ENCODE measurements at places on chromosomes 11 and 22.

GRCh38 chr22:43474161-43475101 is 62.6 kb downstream of the MPPED1 start:
- DNase-seq = no peak

GRCh38 chr11:67564230-67564629 is 19.4 kb upstream of the GSTP1 start:
- DNase-seq = no peak

- no peak for DNase-seq
Observed at GRCh38 chr22:19568337-19569275, 44.4 kb upstream of the CLDN5 start.

- DNase-seq = no peak
Observed at GRCh38 chr11:95444309-95445241, 213.6 kb upstream of the SESN3 start.

DNA sequence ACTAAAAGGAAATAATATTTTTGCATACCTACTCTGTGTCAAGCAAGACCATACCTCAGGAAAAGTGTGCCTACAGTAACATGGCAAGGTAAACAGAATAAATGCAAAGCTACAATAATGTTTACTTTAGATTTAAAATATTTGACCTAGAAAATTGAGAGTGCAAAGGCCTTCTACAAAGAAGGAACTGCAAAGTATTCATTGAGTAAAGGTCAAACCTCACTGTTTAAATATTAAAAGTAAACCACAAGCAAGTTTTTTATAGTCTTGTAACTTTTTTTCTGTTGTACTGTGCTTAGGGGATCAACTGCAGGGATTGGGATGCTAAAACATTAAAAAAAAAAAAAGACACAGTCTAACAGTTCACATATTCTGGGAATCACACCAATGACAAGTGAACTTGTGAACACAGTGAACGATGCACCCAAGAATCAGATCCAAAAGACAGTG is 48.8 kb downstream of the CWF19L2 start:
- no peak for DNase-seq

DNA sequence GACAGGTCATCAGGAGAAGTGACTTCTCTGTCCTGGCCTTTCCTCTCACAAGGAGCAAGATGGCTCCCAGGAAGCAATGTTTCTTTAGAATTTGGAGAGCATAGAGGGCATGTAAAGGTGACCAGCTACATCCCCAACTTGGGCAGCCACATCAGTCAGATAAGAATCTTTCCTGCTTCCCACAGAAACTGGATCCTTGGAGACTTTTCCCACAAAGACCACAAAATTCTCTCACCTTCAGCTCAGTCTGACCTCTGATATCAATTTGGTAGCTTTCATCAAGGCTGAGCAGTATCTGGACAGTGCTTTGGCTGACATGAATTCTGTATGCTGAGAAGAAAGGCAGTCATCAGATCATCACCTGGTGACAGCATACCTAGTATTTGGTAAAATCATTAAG is 23.3 kb upstream of the LRRC32 start:
- no peak for DNase-seq

GRCh38 chr11:41274831-41275230 is 184.6 kb downstream of the LRRC4C start:
- DNase-seq = no peak

GRCh38 chr22:19800761-19801244 is 40.2 kb downstream of the TBX1 start:
- DNase-seq = peak; percentile 15

DNA sequence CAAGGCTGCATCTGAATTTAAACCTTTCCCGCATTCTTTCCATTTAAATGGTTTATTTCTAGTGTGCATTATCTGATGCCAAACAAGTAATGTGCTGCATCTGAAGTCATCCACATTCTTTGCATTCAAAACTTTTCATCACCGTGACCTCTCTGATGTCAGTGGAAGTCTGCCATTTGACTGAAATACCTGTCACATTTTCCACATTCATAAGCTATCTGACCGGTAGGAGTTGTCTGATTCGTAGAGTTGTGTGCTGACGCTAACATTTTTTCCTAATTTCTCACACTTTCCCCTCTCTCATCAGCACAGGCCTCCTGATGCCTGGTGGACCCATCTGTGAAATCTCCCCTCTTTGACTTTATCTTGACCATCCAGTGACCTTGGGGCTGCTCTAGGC is 79.9 kb upstream of the BARX2 start:
- DNase-seq = no peak

GRCh38 chr11:39741066-39741465 is 1718.4 kb downstream of the LRRC4C start:
- DNase-seq = no peak

- no peak for DNase-seq
Observed at GRCh38 chr11:110345743-110346142, 49.3 kb upstream of the RDX start.

DNA sequence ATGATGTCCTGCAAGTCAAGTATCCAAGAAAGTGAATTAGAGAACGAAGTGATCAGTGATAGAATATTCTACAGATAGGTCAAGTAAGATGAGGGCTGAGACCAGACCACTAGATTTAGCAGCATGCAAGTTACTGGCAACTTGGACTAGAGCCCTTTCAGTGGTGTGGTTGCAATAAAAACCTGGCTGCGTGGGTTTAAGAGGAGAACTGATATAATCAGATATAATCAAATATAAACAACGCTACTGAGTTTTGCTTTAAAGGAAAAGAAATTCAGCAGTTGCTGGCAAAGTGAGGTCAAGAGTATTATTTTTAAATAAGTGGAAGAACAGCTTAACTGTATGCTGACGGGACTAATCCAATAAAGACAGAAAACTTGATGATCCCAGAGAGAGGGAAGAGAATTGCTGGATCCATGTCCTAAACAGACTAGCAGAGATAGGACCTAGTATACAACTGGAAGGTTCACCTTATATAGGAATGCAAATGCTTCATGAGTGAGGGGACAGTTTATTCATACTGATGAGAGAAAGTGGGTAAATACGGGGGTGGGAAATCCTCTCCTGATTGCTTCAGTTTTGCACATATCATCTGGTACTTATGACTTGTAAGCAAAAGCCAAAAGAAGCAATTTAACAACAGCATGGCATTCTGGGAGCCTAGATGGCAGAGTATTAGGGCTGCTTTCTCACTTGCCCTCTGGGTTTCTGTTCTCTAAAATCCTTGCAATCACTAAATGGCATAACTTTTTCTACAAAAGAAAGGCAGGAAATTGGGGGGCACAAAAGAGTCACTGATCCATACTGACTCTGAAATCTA is 146.2 kb downstream of the RBFOX2 start:
- no peak for DNase-seq

DNA sequence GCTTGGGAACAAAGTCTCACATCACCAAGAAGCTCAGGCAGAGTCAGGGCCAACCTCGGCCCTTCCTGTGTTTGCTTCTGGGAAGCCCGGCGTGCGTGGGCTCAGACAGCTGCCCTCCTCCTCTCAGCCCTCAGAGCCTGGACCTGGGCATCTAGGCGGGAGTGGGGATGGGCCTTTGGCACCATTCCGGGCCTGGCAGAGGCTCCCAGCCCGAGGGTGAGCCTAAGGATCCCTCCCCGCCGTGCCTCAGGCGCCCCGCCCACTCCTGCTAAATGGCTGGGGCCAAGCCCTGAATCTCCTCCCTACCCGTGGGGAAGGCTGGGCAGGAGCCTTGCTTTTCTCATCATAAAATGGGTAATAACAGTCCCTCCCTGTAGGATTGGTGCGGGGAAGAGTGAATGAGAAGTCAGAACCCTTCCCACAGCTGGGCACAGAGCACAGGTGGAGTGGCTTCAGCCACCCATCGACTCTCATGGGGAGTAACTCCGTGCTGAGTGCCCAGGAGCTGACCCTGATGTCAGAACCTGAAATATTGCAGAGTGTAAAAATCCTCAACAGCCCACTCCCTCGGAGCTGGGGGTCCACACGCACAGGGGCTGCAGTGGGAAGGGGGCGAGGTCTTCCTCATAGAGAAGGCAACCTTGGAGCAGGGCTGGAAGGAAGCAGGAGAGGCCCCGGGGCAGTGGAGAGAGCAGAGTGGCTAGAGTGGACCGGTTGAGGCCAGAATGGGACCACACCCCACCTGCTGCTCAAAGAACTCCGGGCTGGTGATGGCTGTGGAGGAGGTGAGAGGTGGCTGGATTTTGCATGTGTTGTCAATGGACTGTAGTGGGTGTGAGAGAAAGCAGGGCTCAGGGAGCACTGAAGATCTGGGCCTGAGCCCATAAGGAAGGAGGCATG is 18.8 kb upstream of the CDKN1C start:
- no peak for DNase-seq

- no peak for DNase-seq
Observed at GRCh38 chr22:25928038-25928437, 186.1 kb downstream of the MYO18B start.

DNA sequence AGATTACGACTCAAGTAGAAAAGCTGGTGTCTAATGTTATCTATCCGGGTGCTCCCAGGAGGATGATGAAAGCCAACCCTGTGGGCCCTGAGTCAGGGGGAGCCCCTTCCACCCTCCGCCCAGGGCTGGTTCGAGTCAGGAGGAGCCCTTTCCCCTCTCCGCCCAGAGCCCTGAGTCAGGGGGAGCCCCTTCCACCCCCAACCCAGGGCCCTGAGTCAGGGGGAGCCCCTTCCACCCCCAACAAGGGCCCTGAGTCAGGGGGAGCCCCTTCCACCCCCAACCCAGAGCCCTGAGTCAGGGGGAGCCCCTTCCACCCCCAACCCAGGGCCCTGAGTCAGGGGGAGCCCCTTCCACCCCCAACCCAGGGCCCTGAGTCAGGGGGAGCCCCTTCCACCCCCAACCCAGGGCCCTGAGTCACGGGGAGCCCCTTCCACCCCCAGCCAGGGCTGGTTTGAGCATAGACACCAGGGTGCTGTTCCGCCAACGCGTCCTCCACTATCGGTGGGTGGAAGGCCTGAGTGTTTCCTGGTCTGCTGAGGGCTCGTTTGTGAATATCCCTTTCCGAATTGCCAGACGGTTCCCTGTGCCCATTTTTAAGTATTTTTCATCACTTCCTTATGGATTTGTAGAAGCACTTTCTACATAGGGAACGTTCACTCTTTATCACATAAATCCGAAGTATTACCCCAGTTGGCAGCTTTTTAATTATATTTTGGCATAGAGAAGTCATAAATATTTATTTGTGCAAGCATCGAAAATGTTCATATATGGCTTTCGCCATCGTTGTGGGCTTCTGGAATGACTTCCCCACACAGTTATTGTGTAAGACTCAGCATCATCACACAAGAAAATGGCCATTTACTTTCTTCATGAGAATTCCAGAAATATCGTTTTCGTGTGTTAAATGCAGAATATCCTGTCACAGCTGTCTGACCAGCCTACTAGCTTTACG is 380.6 kb downstream of the BRD1 start:
- no peak for DNase-seq

DNA sequence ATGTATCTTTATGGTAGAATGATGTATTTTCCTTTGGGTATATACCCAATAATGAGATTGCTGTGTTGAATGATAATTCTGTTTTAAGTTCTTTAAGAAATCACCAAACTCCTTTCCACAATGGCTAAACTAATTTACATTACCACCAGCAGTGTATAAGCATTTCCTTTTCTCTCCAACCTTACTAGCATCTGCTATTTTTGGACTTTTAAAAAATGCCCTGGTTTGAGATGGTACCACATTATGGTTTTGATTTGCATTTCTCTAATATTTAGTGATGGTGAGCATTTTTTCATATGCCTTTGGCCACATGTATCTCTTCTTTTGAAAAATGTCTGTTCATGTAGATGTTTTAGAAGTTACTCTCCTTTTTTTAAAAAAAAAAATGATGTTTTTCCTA is 142.0 kb downstream of the METTL15 start:
- no peak for DNase-seq

GRCh38 chr11:123702139-123702538 is 39.3 kb downstream of the ZNF202 start:
- DNase-seq = no peak

GRCh38 chr11:75635066-75635862 is 33.6 kb downstream of the MAP6 start:
- no peak for DNase-seq

DNA sequence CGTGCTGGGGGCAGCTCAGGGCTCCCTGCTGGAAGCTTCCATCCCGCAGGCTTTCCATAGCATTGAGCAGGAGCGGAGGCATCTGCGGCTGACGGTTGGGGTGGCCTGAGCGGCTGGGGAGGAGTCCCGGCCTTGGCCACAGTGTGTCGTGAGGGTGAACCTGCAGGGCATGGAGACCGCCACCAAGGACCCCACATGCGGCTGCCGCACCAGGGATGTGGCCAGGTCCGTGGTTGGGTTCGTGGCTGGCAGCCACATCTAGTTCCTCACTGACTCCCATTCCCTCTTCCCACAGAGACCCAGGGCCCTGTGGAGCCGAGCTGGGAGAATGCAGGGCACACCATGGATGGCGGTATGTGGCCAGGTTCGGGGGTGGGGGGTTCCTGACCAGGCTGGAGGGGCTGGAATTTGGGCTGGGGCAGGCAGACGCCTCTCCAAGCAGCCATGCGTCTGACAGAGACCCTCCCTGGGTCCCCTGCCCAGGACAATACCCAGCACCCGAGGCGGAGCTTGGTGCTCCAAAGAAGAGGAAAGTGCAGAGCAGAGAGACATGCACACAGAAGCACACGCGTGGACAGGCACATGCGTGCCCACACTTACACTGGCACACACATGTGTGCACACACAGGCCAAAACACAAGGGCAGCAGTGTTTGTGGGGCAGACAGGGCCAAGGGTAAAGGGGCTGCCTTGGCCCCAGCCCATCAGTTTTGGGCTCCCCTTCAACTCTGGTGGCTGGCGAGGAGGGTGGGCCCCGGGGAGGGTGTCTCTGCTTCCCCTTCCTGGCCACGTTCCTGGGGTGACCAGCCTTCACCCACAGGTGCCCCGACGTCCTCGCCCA is 2.7 kb downstream of the MUC5B start:
- DNase-seq = no peak

DNA sequence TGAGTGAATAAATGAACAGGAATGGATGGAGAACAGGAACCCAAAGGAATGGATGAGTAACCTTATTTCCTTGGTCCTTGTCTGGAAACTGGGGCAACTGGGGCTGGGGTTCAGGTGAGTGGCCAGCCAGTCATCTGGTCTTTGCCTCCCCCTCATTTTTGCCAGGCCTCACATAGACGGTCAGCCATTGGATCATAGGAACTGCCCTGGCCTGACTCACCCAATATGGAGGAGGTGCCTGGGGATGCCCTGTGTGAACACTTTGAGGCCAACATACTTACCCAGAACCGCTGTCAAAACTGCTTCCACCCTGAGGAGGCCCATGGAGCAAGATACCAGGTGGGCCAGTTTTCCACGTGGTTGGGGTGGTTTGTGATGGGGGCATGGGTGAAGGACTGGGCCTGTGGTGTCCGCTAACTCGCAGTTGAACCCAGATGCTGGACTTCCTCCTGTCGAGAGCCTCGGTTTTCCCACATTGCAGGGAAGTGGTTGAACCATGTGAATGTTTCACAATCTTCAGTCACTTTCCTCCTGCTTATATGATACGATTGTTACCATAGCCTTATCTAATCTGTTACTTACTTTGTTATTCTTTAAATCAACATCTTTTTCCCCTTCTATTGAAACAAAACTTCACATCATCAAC is 4.4 kb downstream of the TRIOBP start:
- DNase-seq = no peak

- DNase-seq = no peak
Observed at GRCh38 chr11:75677275-75677674, 8.4 kb upstream of the MAP6 start.
